Amniotic stem cell (primary cell): ENCODE measurements at places on chromosomes 12 and 14.

GRCh38 chr14:100350276-100350926, 27.3 kb downstream of the SLC25A47 start:
- DNase-seq = no peak

DNA sequence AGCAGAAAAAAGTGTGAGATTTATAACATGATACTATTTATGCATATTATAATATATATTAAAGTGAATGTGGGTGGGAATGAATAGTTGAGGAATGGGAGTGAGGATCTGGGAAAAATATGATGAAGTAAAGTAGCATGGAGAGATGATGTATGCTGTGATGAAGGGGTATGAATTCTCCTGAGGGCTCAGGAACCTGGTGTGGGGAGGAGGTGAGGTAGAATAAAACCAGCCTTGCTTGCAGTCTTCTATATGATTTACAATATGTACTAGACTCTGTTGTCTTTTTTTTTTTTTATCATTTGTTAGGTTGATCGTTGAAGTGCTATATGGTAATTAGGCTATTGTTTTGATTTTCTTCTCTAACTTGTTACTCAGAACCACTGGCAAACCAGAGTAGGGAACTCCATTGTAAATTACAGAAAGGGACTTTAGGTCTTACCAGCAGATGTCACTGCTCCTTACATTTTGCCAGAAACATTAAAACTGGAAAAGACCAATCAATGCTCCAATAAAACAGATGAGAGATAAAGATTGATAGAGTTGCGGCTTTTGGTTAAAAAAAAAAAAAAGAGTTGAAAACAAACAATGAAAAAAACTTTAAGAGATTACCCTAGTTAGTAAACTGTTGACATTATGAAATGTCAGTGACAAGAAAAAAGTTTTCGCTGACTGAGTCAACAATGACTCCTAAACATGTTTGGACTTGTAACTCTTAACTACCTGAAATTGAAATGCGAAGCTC, 39.9 kb downstream of the ATL1 start:
- peak; percentile 22 for DNase-seq

- DNase-seq = peak; percentile 91
These were observed 1.2 kb downstream of the CRY1 start for GRCh38 chr12:107091989-107092641.

DNA sequence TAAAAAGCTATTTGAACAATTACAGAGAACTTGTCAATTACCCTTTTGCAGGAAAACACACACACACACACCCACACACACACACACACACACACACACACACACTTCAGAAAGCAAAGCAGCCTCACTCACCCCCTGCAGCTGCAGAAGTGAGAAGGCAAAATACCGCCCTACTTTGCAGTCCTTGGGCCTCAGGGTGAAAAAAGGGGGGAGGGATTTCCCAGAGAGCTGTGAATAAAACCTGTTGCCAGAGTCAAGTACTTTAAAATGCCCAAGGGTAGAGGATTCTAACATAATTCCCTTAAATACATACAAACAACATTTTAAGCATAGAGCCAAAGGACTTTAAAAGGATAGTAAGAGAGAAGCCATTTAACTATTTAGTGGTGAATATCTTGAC, 285.9 kb downstream of the MDGA2 start:
- DNase-seq = no peak

DNA sequence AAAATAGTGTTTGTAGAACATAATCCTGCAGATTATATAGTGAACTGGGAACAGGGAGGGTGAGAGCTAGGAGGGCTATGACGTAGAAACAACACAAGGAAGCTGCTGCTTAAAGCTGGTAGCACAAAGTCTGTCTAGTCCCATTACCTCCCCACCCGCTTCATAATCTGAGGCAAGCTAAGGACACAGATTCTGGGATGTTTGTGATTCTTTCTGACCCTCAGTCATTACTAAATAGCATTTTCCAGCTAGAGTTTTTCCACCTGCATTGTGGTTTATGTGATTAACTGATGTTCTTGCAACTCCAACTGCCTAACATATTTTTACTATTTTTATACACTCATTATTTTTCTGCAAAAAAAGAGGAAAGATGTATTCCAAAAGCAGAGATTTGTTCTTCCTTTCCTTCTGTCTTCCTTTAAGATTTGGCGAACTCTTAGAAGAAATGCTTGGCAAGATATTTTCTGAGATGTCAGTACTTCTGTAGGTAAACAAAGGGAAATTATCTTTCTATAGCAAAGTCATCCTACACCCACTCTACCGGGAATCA, 293.2 kb upstream of the FAR2 start:
- no peak for DNase-seq

DNA sequence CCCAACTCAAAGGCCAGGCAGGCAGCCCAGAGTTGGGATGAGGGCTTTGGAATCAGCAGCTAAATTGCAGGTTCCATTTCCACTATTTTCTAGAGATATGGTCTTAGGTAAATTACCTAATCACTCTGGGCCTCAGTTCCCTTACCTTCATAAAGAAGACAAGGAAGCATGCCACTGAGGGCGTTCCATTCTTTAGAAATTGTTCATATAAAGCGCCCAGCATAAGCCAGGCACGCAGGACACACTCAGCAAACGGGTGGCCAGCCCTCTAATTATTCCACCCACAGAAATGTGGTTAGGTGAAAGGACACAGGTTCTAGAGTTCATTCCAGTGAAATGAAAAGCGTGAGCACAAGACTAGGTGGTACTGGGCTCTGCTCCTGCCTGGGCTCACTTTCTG, 87.9 kb upstream of the BCL11B start:
- no peak for DNase-seq

DNA sequence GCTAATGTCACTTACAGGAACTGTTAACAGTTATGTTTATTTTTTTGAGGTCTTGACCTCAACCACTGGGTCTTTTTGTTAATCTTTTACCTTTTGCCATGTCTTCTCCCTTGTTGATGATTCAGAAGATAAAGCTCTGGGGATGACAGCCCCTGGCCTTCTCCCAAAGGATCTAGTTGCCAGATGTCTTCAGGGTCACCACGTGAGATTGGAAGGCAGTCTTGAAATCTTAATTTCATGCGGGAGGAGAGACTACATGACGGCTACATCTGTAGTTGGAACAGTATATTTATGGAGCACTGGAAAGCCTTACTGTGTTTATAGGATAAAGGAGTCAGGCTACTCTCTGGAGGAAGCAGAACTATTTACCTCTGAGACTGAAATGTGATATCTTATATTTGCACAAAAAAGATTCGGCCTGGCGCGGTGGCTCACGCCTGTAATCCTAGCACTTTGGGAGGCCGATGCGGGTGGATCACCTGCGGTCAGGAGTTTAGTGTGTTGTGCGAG, 5.6 kb downstream of the MLEC start:
- DNase-seq = no peak

- DNase-seq = no peak
These were observed 4.9 kb upstream of the ATP23 start for GRCh38 chr12:57936513-57936883.

- no peak for DNase-seq
These were observed 674 bp downstream of the NIN start for GRCh38 chr14:50830044-50830931.

GRCh38 chr14:95808371-95808770, 68.3 kb upstream of the TUNAR start:
- no peak for DNase-seq
